Activated T-helper 1 cell treated with Interleukin-2 at 50 U/mL for 16 hours (primary cell): ENCODE measurements at places on chromosomes 7 and 10.

DNA sequence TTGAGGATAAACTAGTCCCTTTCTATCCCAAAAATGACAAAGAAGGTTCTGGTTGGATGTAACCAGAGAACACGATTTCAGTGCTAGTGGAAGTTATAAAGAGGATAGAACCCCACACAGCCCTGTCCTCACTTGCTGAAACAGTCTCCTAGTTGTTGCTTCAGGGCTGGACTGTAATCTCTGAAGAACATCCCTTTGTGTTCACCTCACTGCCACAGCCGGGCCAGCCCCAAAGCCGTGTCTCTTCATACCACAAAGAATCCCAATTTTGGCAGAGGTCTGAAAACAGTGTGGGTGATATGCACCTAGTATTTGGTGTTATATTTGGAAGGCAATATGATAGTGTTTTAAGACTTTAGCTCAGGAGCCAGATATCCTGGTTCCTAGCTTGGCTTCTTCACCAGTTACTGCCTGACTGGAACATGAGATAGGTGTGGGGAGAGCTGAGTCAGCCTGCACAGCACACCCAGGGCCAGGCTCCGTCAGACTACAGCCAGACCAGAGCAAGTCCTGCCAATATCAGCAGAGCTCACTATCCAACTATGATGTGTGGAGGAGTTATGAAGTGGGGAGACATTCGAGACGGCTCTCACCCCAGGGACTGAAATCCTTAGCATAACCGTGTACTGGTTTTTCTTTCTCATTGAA is 21.2 kb downstream of the CYP3A4 start:
- DNase-seq = no peak

GRCh38 chr10:131657985-131658330 is 242.8 kb upstream of the PPP2R2D start:
- DNase-seq = no peak

DNA sequence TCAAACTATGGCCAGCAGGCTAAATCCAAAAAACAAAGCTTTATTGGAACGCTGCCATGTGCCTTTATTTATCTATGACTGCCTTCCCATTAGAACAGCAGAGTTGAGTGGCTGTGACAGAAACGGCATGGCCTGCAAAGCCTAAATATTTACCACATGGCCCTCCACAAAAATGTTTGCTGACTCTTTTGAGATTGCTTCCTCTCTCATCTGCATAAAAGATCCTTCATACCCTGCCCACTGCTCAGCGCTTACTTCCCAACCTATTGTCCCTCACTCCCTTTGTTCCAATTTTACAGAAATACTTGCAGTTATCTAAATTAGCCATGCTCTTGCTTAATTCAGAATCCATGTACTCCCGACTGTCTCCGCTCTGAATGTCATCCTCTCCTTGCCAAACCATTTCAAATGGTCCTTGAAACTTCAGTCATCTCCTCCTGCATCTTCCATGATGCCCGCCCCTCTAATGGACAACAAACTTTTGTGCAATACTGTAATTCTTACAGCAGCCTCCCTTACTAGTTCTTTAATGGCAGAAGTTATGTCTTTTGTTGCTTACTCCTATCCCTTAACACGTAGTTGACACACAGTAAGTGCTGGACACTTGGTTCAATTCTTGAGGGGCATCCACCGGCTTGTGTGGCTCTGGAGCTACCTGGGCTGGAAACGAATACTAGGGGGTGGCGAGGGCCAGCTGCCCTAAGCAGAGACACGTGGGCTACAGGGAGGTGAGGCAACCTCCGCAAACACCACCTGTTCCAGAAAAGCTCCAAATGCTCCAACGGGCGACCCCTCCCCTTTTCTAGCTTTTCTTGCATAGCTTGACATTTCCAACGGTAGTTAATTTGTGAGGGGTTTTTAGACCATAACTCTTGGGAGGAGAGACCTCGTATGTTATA is 832 bp downstream of the XRCC2 start:
- DNase-seq = no peak

DNA sequence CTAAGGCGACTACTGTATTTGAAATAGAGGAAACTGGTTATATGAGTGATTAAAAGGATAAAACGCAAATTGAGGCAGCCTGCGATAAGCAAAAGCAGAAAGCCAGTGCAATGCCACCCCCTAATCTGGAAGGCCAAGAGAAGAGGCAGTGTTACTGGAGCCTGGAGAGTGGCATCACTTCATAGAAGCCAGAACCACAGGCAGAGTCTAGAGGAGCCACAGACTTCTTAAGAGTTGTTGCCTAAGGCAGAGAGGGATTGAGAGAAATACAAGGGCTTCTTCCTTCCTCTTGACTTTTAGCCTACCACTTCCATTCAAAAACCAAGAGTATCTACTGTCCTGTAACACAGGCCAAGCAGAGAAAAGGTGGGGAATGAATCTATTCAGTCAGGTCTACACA is 94.9 kb upstream of the SKAP2 start:
- no peak for DNase-seq

DNA sequence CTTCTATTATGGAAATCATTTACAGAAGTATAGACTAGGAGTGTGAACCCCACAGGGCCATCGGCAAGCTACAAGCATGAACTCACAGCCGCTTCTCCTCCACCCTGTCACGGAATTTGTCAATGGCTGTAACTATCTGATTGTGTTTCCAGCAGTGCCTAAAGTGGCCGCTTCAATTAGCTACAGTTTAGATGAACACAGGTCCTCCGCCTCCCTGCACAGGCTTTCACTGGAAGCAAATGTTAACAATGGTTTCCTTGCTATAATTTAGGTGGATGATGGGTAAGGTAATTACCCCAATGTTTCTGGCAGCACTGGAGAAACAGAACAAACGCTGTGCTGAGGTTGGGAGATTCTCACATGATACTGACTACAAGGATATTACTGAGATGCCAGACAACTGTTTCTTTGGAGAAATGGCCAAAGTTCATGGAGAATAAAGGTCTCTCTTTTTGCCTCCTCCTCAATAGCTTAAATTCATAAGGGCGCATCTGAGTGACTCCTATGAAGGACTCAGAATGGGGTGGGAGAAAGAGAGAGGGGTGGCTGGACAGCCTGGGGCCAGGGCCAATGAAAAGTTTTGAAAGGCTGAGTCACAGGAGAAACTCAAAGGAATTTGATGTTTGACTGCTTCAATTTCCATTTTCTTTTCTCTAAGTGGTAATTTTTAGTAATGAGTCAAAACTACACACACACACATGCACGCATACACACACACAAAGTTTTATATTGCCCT is 78.9 kb downstream of the SVIL start:
- no peak for DNase-seq

- DNase-seq = no peak
Measured at GRCh38 chr7:2404714-2405119, 1.3 kb downstream of the CHST12 start.

DNA sequence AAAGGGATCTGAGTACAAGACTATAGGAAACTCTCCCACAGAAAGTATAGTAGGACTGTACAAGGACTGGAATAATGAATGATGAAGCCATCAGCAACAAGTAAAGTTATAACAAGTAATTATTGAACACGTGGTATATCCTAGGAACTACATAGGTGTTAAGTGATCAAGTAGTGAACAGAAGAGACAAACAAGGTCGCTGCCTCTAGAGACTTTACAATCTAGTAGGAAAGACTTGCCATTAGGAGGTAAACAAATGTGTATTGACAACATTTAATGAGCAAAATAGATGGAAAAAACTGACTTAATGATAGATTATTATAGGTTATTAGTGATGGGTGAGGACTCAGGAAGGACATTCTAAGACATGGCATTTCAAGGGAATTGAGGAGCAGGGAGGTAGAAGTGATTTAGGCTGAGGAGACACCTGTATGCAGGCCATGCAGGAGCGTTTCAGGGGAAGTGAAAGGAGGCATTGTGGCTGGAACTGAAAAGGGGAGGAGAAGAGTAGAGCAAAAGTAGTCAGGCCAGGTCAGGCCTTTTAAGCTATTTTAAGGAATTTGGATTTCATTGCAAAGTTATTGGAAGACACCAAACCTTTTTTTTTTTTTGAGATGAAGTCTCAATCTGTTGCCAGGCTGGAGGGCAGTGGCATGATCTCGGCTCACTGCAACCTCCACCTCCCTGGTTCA is 8.5 kb upstream of the GLCCI1 start:
- DNase-seq = no peak

GRCh38 chr10:133442967-133443924 is 10.5 kb upstream of the SCART1 start:
- no peak for DNase-seq

- DNase-seq = no peak
Measured at GRCh38 chr10:49320191-49320590, 21.2 kb downstream of the C10orf71 start.

- DNase-seq = no peak
Measured at GRCh38 chr10:24289235-24289634, 80.3 kb downstream of the KIAA1217 start.

DNA sequence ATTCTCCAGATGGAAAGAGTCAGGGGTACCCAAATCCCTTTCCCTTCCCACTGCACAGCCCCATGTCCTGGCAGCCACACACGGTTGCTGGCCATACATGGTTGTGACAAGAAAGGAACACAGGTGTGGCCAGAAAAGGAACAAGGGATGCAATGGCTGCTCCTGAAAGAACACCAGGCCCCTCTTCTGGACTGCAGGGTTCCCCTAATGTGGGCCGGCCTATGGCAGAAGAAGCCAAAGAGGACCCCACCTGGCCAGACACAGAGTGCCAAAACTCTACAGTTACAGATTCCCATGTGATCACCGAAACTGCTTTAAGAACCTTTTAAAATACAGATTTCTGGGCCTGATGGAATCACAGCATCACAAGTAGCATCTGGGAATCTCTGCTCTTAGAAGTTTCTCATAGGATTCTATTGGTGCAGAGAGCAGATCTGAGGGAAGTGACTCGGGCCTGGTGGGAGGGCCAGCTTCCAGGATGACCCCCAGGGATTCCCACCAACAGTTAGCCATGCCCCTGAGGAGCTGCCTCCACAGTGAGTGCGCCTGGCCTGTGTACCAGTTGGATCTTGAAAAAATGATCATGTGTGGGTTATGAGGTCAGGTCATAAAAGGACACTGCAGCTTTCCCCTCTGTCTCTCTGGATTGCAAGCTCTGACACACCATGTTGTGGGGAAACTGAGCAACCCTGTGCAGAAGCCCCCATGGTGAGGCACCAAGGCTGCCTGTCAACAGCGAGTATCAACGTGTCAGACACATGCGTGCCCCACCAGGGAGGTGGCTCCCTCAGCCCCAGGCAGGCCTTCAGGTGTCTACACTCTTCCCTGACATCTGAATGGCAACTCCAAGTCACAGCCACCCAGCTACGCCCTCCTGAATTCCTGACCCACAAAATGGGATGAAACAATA is 89.6 kb upstream of the LANCL2 start:
- DNase-seq = no peak

DNA sequence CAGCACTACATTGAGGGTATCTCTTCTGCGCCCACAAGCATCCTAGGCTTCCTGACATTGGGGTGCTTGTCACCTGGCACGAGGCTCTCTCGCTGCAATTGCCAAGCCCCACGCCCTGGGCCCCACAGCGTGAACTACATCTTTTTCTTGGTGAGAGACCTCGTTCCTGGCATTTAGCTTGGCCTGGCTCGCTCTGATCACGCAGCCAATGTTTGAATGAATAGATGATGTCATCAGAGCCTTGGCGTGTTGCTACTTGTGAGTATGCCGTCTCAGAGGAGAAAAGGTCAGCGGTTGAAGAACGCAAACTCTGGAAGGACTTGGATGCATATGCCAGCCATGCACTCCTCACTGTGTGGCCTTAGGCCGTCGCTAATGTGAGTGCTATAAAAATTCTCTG is 150.2 kb upstream of the AUTS2 start:
- no peak for DNase-seq

GRCh38 chr10:75401569-75402485 is at the start of gene ZNF503:
TSS of gene ZNF503 (minus strand) at chr10:75401764. CDS start at chr10:75401419, 345 bp downstream.
- DNase-seq = no peak

GRCh38 chr7:139867847-139868246 is 38.8 kb downstream of the TBXAS1 start:
- DNase-seq = no peak

- no peak for DNase-seq
Measured at GRCh38 chr10:126663880-126664279, 6.6 kb downstream of the C10orf90 start.

DNA sequence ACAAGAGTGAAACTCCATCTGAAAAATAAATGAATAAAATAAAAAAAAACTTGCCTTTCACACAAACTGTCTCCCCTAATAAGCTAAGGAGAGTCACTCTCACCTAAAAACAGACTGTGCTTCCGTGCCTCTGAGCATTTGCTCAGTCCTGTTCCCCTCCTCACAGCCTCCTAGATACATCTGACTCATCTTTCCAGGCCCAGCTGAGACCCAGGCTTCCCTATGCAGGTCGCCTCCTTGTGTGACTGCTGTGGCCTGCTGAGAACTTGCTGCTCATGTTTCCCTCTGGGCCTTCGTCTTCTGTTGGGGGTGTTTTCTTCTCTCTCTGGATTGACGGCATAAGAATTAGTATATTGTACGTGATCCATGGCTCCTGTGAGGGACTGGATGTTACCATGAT is 777.7 kb downstream of the LRMDA start:
- DNase-seq = no peak

GRCh38 chr10:53315709-53316108 is 543.1 kb upstream of the MBL2 start:
- DNase-seq = no peak

DNA sequence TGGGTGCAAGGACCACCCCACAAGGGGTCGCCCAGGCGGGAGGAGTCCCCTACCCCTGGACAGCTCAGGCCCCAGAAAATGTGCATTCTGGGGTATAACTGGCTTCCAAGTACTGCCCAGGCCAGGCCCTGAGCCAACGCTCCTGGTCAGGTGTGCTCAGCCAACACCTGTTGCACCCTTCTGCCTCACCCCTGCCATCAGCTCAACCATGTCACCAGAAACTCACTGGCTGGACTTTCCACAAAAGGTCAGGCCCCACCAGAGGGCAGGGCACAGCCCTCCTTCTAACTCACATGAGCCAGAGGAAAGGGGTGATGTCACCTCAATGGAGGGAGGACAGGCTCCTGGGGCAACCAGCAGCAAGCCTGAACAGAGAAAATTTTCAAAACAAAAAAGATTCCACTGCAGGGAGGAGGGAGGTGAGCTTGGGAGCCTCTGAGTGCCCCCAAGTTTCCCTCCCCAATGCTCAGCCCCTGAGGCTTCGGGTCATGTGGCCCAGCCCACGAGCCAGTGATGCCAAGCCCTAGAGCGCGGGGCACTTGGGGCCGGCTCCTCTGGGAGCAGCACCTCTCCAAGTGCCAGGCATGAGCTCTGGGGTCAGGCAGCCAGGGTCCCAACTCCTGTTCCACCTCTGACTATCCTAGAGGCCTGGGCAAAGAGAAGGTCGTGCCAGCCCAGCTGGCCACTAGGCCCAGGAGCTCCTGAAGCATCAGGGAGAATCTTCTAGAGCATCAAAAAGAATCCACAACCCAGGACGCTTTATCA is 2.2 kb downstream of the OGDHL start:
- no peak for DNase-seq

DNA sequence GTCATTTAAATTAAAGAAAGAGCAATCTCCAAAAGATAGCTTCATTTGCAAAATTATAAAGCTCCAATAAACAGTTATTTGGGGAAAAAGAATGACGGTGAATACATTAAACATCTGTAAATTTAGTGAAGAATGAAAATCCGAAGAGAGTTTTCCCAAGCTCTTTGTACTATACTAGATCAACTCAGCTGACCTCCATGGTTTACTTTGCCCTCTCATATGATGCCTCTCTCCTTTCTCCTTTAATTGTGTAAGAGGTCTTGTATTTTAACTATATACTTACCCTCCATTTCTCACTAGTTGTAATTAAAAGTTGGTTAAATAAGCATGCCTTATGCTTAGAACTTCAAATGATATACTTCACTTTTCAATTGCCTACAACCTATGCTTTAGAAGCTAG is 125.8 kb downstream of the CACNA2D1 start:
- DNase-seq = no peak

- no peak for DNase-seq
Measured at GRCh38 chr7:96675548-96675947, 34.1 kb downstream of the SEM1 start.

GRCh38 chr7:5646846-5647245 is 134.6 kb downstream of the RNF216 start:
- no peak for DNase-seq
